Hematopoietic multipotent progenitor cell treated with erythropoietin and hydrocortisone succinate and interleukin-3 and kit ligand, for 6 days (in vitro differentiated cells): ENCODE measurements at places on chromosomes 3 and 15.
A peak's percentile ranks its signal among the peaks of the same experiment; 100 is the strongest.

GRCh38 chr3:195044411-195044810, 226.5 kb downstream of the XXYLT1 start:
- no peak for DNase-seq

- no peak for DNase-seq
These were observed 3.1 kb downstream of the CCDC9B start for GRCh38 chr15:40337597-40337996.

DNA sequence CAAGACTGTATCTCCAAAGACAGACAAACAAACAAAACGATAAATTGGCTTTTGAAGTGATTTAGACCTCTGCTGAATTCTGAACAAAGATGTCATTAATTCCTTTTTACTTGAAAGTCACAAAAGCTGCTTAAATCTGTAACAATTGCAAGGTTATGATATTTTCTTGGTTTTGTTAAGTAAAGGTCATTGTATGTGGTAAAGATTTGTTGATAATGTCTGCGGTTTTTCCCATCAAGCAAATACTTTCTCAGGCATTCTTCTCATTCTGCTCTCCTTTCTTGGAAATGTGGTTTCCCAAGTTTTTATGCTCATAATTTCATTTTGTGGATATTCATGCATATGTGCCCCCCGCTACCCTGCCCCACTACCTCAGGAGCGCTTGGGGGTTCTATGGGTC, 116.5 kb downstream of the SLMAP start:
- DNase-seq: no peak

DNA sequence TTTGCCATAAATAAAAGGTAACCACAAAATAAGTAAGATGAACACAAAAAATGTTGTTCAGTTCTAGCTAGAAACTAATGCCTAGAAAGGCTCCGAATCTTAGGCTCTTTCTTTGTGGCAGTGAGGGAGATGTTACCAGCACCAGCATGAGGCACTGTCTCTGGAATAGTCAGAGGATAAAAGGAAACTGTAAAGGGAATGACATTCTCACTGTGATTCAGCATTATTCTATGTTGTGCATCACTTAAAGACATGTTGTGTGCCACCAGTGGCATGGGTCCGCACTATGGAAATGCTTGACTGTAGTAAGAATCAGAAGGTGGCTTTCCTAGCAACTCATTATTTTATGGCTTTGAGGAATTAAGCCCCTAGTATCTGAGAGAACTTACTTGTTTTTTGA, 70.8 kb downstream of the SEC22A start:
- no peak for DNase-seq

DNA sequence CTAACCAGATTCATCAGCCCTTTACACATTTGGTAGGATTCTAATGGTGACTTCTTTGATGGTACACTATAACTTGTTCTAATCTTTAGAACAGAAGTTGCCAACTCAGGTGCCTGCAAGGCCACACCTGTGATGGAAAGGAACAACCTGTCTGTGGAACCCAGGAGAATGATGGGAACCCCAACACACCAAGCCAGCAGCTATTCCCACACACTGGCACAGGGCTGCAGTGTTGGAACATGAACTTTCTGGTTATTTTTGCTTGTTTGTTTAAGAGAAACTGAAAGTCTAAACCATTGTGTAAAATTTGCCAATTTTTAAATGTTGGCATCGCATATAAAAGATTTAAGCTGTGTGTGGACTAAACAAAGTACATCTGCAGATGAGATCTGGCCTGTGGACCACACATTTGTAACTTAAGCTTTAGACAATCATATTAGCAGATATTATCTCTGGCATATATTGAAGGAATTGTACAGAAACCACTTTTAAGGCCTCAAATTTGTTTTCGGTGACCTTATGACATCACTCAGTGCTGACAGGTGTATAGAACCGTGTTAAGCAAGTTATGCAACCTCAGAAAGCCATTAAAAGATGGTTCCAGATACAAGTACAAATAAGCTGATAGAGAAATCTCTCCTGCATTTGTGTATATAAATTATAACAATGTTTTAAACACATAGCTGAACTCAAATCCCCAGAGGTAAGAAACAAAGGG, 242.9 kb downstream of the SLC9A9 start:
- DNase-seq: no peak

DNA sequence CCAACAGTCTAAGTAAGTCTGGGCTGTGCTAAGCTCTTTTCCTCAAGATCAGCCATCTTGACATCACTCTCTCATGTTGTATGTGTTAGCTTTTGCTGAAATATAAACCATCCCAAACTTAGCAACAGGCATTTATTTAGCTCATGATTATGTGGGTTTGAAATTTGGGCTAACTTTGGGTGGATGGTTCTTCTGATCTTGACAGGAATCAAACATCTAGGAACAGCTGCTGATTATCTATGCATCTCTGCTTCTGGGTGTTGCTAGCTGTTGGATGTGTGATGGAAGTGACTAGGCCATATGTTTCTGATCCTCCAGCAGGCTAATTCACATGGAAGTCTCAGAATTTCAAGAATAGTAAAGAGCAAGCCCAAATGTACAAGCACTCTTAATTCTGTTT, 615.2 kb upstream of the TGFBR2 start:
- no peak for DNase-seq

GRCh38 chr3:158801696-158802408, at the start of gene MFSD1:
TSS of gene MFSD1 (plus strand) at chr3:158802054. CDS start at chr3:158802153, 99 bp downstream.
- peak; percentile 96 for DNase-seq

GRCh38 chr3:59608356-59608755, 558.5 kb upstream of the CFAP20DC start:
- no peak for DNase-seq

DNA sequence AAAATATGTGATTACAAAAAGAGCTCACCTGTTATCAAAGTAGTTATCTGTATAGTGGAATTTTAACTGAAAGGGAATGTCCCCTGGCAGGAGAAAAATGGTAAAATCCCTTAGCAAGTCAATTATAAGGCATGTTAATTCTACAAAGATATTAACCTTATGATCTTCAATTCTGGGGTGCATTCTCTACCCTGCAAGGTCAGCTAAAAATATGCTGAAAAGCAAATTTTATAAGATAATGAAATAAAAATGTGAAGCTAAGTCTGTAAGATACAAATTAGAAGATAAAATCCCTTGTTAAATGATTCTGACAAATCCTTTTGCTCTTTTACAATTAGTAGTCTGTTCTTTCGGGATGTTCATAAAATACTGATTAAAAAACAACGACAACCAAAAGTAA, 109.8 kb downstream of the BBX start:
- no peak for DNase-seq

GRCh38 chr3:72441284-72441994, 406.8 kb downstream of the SHQ1 start:
- DNase-seq: no peak

GRCh38 chr3:170007031-170007663, 30.6 kb upstream of the GPR160 start:
- peak; percentile 72 for DNase-seq

DNA sequence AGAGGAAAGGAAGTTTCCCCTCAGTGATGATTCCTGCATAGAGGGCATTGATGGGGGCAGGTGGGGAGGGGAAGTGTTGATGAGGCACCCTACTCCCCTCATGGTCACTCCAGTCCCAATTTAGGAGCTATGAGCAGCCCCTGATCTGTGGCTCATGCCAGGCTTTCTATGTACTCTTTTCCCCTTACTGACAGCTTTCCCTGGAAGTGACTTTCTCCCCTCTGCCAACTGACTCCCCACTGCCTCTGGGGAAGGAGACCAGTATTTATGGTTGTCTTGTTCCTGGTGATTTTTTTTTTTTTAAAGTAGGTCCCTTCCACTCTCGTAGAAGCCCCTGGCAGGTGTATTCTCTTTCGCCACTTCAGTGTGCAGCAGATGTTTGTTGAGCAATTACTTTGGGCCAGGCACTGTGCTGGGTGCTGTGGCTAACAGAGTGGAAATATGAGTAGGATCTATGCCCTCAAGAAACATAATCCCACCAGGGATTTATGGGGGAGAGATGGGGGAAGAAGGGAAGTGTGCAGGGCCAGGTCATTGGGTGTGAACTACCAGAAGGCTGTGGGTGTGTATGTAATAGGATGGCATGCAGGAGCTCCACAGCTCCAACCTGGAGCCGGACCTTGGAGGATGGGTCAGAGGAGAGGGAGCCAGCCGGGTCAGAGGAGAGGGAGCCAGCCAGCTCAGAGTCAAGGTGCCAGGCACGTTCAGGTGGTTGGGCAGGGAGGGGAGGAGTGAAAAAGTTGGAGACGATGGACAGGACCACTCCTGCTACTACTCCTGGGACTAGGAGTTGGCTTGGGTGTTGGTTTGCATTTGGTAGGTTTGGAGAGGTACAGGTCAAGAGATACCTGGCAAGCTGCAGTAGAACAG, 3.5 kb downstream of the SMAD6 start:
- DNase-seq: no peak

GRCh38 chr3:96466441-96466840, 348.0 kb upstream of the EPHA6 start:
- DNase-seq: no peak

DNA sequence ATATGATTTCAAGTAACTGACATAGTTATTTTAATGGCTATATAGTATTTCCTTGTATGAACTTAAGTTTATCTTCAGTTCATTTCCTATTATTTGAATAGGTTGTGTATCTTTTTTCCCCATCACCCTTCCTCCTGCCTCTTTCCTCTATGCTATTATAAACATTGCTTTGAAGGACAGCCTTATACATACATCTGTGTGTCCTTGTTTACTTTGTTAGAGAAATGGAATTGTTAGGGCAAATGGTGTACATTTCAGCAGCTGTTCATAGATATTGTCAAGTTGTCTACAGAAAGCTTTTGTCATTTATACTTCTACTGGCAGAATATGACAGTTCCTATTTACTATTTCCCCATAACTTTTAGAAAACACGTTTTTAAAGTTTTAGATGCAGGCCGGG, 18.4 kb downstream of the AKAP13 start:
- DNase-seq: no peak

- DNase-seq: no peak
These were observed 40.8 kb downstream of the KCNAB1 start for GRCh38 chr3:156161172-156161571.

GRCh38 chr3:28575100-28575745, 226.6 kb upstream of the AZI2 start:
- DNase-seq: no peak

DNA sequence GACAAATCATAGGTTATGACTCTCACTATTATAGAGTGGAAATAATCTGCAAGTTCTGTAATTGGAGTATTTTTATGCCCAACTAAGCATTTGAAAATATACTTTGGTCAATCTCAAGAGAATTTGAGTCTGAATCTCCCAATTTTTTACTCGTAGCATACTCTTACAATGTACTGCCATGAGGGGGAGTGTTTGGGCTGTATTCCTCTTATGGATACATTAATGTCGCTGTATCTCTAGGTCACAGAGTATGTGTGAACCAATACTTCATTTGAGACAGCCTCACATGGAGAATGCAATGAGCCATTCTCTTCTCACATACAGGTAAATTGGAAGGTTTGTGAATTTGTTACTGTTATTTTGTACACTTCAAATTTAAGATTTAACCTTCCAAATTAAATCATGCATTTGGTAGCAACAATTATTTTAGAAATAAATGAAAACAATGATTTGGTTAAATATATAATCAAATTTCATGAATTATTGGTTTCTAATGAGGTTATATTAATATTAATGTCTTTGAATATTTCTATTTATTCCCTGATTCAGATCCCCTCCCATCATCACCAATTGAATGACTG, 5.5 kb upstream of the CD200 start:
- peak; percentile 88 for DNase-seq

- peak; percentile 45 for DNase-seq
These were observed 11.2 kb upstream of the SHC4 start for GRCh38 chr15:48974882-48975281.

DNA sequence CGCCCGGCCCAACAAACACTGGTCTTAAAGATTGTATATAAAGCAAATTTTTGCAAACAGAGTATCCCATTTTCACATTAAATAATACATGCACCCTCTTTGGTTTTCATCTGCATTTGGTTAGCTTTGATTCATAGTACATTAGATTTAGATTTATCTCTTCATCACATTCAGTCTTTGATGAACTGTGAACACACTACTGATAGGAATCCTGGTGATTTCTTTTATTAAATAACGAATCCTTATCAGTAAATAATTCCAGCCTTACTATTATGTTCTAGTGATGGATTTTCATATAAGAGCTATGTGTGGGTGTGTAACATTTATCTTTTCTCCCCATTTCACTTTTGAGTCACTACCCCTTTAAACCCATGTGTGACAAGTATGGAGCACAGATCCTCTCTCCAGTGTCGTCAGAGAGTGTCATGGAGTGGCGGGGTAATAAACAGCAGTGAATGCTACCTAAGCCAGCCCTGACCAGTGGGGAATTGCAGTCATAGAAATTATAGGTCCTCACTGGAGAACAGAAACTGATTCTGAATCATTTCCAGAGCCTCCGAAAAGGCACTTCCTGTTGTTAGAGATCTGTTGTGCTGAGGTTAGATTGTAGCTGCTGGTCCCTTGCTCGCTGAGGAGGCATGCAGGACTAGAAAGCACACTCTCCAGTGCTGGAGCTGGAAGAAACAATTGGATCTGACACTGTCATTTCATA, 22.0 kb downstream of the SLC7A14 start:
- no peak for DNase-seq

DNA sequence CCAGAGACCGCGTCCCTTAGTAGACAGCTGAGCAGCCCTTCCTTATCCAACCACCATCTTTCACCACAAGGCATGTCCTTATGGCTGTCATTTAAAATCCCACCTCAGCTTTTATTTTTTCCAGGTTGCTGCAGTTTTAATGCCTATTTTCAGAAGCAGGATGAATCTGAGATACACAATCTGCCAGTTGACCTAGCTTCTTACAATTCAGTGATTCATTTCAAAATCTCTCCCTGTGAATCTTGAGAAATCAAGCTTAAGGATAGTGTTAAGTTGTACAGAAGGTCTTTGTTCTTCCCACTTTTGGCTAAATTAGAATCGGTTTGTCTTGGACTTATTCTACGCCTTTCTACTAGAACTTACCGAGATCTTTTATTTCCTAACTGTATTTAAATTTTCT, 522.3 kb upstream of the CFAP20DC start:
- DNase-seq: no peak

DNA sequence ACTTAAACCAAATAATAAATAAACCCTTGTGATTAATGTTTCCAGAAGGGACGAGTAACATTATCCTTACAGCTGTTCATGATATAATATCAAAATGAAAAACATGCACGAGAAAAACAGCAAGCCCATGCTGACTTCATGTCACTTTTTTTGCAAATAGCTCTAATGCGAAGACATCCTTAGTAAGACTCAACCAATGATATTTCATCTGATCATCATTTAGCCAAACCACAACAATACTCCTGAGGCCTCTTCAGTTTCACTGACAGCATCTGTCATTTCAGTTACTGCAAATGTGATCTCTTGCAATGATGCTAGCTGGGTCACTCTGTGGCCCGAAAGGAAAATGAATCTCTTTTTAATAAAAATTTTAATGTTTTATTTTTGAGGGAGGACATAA, 74.0 kb downstream of the POLR2M start:
- no peak for DNase-seq

GRCh38 chr3:58052373-58053273, 44.4 kb downstream of the FLNB start:
- peak; percentile 92 for DNase-seq

- no peak for DNase-seq
These were observed 18.3 kb downstream of the ACAA1 start for GRCh38 chr3:38118421-38119247.

GRCh38 chr15:70636540-70637165, 126.7 kb downstream of the UACA start:
- peak; percentile 64 for DNase-seq
